ENCODE measurements at places on chromosomes 12 and 14.
A peak's percentile ranks its signal among the peaks of the same experiment; 100 is the strongest.

GRCh38 chr14:52547526-52547925 is 4.8 kb downstream of the TXNDC16 start:
- no peak for DNase-seq

DNA sequence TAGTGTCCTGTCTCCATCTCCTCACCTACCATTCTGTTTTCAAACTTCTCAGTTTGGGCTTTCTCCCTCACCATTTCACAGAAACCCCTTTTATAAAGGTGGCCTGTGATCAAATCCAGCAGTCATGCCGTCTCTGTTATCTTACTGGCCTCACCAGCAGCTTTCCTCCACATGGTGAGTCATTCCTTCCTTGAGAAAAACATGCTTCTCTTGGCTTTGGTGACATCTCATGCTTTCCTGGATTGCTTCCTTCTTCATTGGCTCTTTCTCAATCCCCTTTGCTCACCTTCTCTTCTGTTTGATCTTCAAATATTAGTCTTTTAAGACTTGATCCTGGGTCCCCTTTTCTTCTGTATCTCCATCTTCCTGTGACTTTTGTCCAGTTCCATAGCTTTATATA is 164.9 kb downstream of the ANO4 start:
- DNase-seq = peak; percentile 7

GRCh38 chr12:53052419-53053217 is 2.8 kb downstream of the TNS2 start:
- peak; percentile 72 for DNase-seq

GRCh38 chr14:83163016-83163415 is 1629.4 kb upstream of the SEL1L start:
- peak; percentile 6 for DNase-seq

- DNase-seq = no peak
Observed at GRCh38 chr14:28902930-28903329, 136.3 kb downstream of the FOXG1 start.

- DNase-seq = no peak
Observed at GRCh38 chr12:104360983-104361707, 57.6 kb downstream of the EID3 start.

- no peak for DNase-seq
Observed at GRCh38 chr12:52721838-52722470, 18.6 kb upstream of the KRT77 start.
